Stimulated activated CD4-positive, alpha-beta T cell treated with anti-CD3 and anti-CD28 coated beads, Interleukin-1b, Interleukin-23, amount 100 ng/mL, for 1 hour (primary cell): ENCODE measurements at places on chromosomes 13 and 19.

GRCh38 chr19:53536225-53536548 lies 1.8 kb upstream of the ZNF331 start:
- no peak for DNase-seq

- no peak for DNase-seq
Measured at GRCh38 chr13:42424182-42424581, 149.8 kb upstream of the TNFSF11 start.

- no peak for DNase-seq
Measured at GRCh38 chr13:66627512-66627911, 602.6 kb downstream of the PCDH9 start.

- no peak for DNase-seq
Measured at GRCh38 chr13:51457086-51457815, 4.4 kb upstream of the INTS6 start.

- no peak for DNase-seq
Measured at GRCh38 chr13:40422588-40423235, 243.7 kb downstream of the FOXO1 start.

DNA sequence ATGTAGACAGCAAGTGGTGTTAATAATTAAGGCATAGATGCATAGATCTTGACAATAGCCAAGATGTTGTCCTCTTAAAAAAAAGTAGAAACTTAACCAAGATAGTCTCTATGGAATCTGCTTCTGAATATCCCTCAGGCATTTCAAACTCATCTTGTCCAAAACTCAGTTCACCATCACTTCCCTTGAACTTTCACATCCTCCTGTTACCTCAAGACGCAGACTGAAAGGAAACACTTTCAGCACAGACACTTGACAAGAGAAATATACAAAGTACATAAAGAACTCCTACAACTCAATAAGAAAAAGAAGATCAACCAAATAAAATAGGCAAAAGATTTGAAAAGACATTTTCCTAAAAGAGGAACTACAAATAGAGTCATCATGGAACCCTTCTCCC lies 451.1 kb downstream of the FOXO1 start:
- DNase-seq: no peak

- no peak for DNase-seq
Measured at GRCh38 chr19:45814851-45815480, at the start of gene RSPH6A. TSS of gene RSPH6A (minus strand) at chr19:45815308. CDS start at chr19:45815176, 132 bp downstream.
